ENCODE measurements at places on chromosomes 12 and 14.

DNA sequence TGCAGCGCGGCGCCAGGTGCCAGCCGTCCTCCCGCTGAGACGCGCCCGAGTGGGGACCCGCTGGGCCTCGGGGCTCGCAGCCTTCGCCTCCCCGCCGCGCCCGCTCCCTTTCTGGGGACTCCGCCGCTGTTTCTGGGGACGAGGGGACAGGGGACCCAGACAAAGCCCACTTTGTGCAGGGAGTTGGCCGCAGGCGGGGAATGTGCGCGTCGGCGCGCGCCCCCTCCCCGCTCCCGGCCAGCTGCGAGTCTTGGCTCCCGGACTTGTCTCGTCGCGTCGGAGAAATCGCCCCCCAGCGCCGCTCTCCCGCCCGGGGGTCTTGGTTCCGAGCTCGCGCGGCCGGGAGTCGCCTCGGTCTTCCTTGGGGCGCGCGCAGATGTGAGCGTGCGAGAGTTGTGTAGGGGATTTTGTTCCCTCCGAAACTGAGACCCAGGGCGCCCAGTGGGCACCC, 717 bp downstream of the VASH1 start:
- no peak for DNase-seq

GRCh38 chr14:73713803-73714655, at the start of gene PNMA1:
PNMA1 (minus strand) TSS chr14:73714384; CDS start chr14:73713639, 745 bp downstream.
- peak; percentile 86 for DNase-seq

DNA sequence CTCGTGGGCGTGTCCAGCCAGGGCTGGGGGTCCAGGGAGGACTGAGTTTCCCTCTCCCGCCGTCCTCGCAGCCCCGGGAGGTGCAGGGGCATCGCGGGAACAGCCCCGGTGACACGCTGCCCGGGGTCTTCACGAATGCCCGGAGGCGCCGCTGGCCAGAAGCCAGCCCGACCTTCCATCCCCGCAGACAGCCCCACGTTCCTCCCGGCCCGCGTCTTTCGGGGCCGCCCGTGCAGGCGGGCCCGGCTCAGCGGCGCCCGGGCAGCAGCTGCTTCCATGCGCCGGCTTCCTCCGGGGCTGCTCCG, 827 bp upstream of the TEDC1 start:
- no peak for DNase-seq

DNA sequence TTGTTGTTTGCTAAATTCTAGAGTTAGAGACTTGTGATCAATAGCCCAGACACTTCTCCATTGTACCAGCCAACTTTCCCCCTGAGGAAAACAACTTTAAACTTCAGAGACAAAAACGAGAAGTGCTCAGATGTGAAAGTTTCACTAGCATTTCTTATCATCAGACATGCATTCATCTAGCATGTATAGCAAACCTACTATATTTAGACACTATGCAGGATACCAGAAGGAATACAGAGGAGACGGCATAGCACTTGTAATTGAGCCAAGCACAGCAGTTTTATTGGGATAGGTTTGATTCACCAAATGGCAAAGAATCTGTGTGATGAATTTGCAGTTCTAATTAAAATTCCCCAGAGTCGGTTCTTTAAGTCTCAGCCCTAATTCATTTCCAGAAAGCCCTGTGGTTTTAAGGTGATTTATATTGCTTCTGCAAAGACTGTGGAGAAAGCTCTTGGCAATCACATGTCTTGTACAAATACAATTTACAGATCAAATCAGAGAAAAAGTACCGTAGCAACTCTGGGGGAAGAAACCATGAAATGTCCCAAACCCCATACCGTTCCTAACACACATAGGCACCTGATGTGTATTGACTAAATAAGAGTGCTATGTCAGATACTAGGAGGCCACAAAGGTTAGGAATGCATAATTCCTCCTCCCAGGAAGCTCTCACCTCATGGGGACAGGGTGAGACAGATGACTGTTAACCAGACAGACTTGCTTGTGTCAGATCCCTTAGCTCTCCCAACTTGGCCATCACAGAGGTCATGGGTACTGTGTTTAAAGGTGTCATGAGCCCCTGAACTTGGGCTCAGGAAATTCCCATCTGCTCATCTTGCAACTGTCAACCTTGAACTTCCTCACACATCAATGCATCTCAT, 69.6 kb upstream of the KRAS start:
- no peak for DNase-seq

- DNase-seq, result no peak
These were observed 243.0 kb upstream of the TMTC1 start for GRCh38 chr12:30026621-30027234.

- no peak for DNase-seq
These were observed 1043.2 kb upstream of the TMEM132C start for GRCh38 chr12:127223731-127224130.

DNA sequence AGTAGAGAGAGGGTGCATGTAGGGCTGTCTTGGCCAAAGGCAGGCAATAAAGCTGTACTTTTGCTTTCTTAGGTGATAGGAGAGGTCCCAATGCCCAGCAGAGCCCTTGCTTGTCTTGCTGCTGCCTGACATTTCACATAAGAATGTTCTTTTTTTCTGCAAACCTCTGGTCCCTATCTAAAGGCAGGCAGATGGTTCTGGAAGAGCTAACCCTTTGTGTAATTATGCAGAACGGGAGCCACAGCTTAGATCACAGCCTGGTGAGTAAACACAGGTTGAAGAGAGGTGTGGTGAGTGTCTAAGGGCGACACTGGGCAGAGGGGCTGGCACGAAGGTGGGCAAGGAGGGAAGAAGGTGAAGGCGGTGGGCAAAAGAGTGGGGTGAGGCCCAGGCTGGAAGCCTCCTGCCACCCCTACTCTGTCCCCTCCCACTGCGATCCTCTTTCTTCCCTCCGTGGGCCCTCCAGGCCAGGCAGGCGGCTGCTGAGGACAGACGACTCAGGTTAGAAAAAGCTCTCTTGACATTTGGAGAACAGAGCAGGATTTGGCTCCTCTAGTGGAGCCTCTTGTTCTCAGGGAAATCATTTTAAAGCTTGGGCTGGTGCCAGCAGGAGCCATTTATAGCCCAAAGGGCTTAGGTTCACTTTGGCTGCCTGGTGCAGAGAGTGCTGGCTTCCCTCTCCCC, 42.8 kb downstream of the PRMT8 start:
- DNase-seq, result no peak

DNA sequence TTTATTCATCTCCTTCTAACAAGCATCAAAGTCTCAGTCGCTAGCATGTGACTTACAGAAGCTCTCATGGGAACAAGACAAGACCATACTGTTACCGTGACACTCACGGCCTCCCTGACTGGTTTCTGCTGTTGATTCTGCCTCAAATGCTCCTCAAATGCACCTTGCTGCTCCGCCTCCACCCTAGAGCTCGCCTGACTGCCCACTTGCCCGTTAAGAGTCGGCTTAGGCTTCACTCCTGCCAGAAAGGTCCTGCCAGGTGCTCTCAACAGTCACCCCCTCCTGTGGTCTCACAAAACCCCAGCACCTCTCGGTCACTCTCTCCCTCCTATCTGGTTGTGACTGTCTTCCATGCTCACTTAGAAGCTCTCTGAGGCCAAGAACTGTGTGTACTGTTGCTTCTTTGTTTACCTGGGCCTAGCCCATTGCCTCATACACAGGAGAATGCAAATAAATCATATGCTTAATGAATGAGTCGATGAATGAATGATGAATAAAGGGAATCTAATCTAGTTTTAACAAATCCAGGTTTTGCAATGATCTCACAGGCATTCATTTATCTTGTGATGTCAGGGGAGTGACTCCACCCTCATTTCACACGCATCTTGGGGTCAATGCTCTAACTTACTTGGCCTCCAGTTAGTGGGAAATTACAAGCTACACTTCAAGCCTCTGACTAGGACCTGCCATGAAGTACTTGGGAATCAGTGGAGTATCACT, 41.3 kb downstream of the SSH1 start:
- DNase-seq, result no peak

Measured in CD4-positive, alpha-beta T cell treated with Interleukin-21 for 1 hour (primary cell).